ENCODE measurements at places on chromosomes 4 and X.
A peak's percentile ranks its signal among the peaks of the same experiment; 100 is the strongest.

- no peak for DNase-seq
These were observed 57.6 kb downstream of the RAI2 start for GRCh38 chrX:17803449-17803848.

- DNase-seq = no peak
These were observed 553.4 kb downstream of the PPP4R3C start for GRCh38 chrX:26909728-26910127.

DNA sequence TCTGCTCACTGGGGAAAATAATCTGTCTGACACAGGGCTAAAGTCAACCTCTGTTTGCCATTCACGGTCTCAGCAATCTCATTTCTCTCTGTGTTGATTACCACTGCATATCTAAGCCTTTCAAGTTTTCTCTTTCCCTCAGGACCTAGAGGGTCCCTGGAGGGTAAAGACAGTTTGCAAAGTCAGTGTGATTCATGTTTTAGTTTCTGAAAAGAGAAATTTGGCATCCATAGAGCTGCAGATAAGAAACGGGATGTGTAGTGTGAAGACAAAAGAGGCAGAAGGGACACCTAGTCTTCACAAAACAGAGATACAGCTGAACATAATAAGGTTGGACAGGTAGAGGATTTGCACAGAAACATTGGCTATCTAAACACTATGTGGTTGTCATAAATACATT is 34.5 kb upstream of the KDR start:
- DNase-seq = no peak

GRCh38 chr4:176393306-176394013 is 73.7 kb downstream of the SPCS3 start:
- no peak for DNase-seq

- no peak for DNase-seq
These were observed 404.2 kb downstream of the KCNIP4 start for GRCh38 chr4:21544415-21544814.

GRCh38 chr4:89101256-89102161 is 9.8 kb upstream of the TIGD2 start:
- DNase-seq = no peak

GRCh38 chr4:7539659-7540058 is 104.9 kb upstream of the PSAPL1 start:
- no peak for DNase-seq

DNA sequence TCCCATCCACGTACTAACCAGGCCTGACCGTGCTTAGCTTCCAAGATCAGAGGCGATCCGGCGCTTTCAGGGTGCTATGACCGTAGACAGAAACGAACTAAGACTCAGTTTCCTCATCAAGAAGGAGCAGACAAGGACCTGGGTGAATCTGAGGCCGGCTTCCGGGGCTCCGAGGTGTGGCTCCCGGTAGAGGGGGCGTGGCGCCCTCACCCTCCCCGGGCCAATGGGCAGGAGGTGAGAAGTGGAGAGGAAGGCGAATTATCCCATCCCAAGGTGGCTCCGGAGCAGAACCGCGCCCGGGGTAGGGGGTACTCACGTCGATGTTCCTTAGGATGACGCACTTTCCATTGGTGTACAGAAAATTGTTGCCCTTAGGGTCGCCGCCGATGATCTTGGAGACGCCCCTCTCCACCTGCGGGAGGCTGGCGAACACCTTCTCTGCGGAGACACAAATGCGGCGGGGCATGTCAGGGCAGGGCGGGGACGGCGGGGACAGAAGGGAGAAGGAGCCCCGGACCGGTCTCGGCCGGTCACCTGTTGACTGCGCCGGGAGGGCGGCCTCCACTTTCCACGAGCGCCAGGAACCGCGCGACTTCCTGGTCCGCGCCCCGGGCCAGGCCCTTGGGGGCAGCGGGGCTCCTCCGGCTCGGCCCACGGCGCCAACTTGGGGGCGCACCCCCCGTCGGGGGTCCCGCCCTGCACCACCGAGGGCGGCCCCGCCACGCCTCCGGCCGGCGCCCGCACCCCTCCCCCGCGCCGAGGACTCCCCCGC is 616 bp downstream of the WDR1 start:
- no peak for DNase-seq

DNA sequence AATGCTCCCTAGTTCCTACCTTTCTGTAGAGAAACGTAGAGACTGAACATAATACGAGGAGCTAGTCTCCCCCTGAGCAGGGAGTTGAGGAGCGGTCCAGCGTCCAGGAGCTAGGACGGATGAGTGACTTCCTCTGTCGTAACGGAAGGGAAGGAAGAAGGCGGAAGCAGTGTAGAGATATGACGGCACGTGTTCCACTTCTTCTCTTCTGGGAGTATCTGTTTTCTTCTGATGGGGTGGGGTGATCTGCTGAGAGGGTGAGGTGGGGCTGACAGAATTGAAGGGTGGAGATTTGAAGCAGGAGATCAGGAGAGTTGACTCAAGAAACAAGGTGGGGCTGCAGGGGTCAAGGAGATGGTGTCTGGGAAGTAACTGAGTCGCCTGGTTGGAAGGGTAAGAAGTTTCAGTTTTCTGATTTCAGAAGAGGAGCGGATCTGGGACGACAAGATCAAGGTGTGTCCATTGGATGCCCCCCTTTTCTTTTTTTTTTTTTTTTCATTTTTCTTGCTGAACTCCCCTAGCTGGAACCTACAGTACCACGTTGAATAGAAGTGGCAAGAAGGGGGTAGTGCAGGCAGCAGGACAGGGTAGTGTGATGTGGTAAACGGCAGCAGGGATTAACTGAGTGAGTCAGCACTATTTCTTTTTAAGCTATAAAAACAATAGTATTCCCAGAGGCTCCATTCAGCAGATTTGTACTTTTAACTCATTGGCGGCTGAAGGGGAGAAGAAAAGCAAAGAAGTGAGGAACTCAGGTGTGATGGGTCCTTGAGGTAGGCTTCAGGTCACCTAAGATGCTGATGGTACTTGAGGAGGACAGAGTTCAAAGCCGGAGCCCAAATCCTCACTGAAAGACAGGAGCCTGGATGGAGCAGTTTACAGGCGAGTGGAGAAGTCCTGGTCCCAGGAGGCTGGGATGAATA is 50.8 kb upstream of the SETD7 start:
- DNase-seq = no peak

- DNase-seq = no peak
These were observed 5.8 kb downstream of the CCNQ start for GRCh38 chrX:153592966-153593688.

DNA sequence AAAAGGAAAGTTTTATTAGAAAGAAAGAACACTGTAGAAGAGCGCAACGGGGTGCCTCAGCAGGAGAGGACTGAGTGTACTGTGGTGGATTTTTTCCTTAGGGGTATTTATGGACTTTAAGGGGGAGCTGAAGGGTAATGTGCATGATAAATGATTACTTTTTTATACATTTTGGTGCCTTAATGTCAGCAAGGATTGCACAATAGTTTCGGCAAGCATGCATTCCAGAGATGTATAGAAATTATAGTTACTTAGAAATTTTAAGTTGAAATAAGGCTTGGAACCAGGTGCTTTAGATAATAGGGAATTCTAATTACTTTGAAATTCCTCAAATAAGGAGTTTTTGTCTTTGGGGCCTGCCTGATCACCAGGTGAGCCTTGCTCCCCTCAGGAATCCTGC is 30.5 kb upstream of the SERPINA7 start:
- DNase-seq = no peak

- DNase-seq = peak; percentile 6
These were observed at the start of gene IL9R for GRCh38 chrX:155997436-155997835. Gene IL9R, plus strand, starts transcription at chrX:155997696. Its CDS starts 64 bp downstream, at chrX:155997760.

- no peak for DNase-seq
These were observed 22.4 kb upstream of the CORIN start for GRCh38 chr4:47860305-47860704.

- DNase-seq = no peak
These were observed 142.3 kb downstream of the PAPSS1 start for GRCh38 chr4:107577743-107578142.

- DNase-seq = no peak
These were observed 124.6 kb upstream of the ANXA3 start for GRCh38 chr4:78426972-78427371.

DNA sequence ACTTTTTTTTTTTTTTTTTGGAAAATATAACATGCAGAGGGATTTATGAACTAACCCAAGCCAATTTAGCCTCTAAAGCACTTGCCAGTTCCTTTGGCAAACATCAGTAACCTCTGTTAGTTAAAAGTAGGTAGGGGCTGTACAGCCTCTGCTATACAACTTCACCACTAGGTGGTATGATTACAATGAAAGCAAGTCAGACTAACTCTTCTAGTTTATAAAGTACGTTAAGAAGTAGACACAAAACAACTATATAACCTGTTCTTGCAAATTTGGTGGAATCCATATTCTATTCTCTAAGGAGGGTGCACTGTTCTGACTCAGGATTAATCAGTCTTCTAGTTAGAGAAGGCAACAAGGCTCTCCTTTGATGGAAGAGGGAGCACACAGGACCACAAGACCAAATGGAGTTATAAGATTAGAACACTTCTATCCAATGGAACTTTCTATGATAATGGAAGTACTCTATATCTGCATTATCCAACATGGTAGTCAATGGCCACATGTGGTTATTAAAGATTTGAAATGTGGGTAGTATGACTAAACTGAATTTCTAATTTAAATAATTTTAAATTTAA is 12.8 kb downstream of the AIMP1 start:
- no peak for DNase-seq

DNA sequence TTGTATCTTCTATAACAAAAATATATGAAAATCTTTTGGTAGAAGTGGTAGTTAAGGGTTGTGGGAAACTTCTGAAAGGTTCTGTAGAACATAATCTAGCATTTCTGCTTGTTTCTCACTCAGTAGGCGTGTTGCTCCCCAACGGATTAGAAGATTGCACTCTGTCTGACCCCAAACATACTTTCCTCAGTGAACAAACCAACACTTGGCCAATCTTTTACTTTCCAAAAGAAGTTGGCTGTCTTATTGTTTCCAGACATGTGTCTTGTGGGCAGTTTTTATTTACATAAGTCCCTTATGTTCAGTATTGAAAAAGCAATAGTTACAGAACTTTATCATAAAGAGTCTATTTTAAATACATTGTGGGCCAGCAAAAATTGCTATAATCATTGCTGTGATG is 312.8 kb upstream of the EPHA5 start:
- DNase-seq = no peak

DNA sequence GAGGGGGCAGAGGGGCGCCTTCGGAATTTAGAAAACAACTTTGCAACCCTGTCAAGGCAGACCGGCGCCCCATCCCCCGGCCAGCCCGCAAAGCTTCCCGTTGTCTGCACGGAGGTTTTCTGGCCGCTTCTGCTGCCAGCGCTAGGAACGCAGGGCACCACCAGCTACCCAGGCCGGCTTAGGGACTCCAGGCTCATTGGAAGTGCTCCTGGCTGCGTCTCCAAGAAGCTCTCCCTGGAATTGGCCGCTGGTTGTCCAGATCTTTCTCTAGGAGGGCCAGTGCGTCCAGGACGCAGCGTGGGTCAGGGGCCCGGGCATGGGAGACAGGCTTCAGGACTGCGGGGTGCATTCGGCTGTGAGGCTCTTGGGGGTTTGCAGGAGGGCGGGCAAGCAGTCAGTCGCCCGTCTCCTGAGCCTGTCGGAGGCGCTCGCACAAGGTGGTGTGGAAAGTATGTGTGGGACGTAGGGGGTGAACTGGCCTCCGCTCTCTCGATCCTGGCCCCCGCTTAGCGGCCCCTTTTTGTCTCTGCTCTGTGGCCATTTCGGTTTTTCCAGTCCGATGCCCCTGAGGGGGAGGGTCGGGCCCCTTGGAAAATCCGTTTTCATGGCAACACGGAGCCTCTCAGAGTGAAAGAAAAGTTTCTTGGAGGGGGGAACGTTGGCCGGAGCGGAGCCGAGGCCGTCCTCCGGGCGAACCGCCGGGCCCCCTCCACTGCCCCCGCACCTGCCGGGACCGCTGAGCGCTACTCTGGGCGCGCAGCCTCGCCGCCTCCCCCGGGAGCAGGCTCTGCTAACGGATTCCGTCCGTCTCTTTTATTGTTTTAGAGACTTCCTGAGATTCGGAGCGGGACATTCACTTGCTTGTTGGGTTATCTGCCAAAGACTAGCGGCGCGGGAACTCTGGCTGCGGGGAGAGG is 810 bp upstream of the SOX3 start:
- no peak for DNase-seq

DNA sequence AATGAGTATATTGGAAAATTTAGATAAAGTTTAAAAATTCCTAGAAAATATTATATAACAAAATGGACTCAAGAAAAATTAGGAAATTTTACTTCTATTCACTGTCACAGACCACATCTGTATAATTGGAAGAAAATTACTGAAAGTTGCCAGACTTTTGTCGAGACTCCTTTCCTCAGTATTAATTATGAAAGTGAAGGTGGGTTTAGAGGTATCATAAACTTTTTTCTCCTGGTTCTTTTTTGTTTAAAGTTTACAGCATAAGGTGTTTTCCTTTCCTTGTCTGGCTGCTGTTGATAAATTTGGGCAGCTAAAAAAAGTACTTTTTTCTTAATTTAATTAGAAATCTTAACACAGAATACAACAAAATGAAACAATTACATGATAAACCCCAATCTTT is 6.7 kb upstream of the TEX13D start:
- no peak for DNase-seq

DNA sequence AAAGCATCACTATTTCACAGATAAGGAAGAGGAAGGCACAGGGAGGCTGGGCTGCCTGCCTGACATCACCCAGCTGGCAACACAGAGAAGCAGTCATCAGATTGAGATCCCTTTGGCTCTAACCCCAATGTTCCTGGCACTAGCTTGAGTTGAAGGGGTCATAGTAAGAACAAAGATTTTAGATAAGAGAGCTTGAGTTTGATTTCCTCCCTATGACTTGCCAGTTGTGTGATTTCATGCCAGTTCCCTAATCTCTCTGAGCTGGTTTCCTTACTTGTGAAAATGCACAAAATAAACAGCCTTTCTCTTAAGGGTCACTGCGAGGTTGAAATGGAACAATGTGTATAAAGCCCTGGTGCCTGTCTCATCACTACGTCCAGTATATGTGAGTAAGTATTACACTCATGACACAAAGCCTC is 475.4 kb upstream of the HS3ST1 start:
- no peak for DNase-seq

DNA sequence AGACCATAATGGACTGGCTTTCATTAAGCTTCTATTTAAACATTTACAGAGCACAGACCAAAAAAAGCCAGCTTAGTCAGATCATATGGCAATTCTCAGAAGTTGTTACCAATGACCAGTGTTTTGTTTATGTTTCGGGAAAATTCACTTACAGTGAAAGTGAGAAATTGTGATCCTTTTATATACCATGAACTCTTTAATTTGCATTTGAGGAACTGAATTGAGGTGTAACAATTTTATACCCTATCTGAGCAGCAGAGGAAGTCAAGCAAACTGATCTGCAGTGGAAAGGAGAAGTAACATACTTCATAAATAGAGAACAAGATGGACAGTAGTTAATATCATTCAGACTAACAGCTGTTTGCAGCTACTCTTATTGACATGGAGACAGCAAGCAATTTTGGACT is 97.1 kb downstream of the TMA16 start:
- DNase-seq = no peak

- DNase-seq = no peak
These were observed 201.5 kb upstream of the JADE1 start for GRCh38 chr4:128608006-128608405.

DNA sequence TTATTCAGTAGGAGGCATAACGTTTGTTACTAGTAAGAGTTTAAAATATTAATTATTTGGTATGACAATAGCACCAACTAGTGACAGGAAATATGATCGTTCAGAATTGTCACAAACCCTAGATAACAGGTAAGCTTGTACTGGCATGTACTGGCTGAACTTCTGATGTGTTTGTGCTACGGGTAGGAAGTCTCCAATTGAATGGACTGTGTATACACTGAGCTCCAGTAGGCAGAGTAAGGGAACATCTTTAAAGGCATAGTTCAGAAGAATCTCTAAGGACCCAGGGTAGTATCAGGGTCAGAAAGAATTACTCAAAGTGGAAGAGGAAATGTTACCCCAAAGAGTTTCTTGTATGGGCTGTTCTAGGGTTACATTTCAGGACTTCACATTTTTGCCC is 230.4 kb downstream of the EDA2R start:
- DNase-seq = no peak

GRCh38 chr4:6307230-6307629 is 37.6 kb downstream of the WFS1 start:
- no peak for DNase-seq

Measured in stimulated activated CD8-positive, alpha-beta memory T cell treated with anti-CD3 and anti-CD28 coated beads, Interleukin-15, amount 100 ng/mL, for 1 hour (primary cell).